ENCODE measurements at places on chromosomes 6 and 20.

DNA sequence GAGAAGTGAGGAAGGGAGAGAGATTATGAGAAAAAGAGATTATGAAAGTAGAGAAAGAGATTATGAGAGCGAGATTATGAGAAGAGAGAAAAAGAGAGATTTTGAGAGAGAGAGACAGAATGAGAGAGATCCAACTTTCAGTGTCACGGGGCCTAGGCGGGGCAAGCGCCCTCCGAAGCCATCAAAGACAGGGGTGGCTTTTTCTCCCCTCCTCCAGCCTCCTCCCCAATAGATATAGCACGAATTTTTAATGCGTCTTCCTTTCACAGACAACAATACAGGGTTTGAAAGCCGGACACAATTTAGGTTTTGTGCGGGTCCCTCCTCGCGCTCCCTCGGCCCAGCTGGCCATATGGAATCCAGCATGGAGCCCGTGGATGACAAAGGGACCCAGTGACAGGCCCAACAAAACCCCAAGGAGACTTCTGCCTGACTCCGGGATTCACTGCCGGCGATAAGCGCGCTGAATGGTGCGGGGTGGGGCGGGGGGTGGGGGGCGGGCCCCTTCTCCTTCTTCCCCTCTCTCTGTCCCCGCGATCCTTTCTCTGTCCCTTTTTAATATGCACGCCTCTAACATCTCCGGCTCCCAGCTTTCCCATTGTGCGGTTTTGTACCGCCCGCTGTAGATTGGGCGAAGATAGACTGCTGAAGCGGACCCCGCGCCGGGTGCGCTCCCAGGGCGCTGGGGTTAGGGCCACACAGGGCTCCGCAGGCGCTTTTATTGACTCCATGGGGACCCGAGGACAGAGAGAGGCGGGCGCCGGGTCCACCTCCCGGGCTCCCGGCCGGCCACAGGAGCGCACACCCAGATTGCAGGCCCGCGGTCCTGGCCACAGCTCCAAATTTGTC, 5.4 kb downstream of the NKX2-2 start:
- DNase-seq = no peak

GRCh38 chr6:144211160-144211559, 60.8 kb downstream of the STX11 start:
- no peak for DNase-seq

DNA sequence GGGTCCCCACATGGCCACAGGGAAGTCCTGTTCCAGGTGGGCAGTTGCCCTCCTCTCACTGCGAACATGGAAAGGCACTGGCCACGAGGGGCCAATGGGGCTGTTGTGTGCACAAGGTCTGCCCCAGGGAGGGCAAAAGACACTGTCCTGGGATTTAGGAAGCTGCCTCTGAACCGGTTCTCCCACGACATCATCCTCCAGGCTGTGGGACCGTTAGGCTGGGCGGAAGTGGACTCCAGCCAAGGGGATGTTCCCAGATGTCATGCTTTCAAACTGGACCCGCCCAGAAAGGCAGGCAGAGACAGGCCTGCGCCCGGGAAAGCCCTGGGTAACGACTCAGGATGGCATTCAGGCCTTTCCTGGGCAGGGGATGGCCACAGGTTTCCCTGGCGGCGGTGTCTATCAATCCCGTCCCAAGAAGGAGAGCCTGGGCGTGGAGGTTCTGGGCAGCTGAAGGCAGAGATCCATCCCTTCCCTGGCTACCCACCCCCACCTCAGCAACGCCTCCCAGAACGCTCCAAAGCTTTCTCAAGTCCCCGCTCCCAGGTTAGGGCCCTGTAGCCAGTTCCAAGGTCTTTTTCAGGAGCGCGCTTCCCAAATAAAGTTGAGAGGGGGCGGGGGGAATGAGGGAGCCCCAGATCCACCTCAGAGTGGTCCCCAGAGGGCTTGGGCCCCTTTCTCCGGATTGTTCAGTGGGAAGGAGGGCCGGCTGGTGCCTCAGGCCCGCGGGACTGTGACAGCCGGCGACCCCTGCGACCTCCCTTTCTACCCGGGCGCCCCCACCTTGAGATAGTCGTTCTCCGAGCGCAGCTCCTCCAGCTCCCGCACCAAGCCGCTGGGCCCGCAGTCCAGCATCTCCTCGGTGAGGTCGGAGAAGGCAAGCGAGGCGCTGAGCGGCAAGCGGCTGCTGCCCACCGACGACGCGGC, 13.8 kb upstream of the TLDC2 start:
- peak; percentile 42 for DNase-seq

DNA sequence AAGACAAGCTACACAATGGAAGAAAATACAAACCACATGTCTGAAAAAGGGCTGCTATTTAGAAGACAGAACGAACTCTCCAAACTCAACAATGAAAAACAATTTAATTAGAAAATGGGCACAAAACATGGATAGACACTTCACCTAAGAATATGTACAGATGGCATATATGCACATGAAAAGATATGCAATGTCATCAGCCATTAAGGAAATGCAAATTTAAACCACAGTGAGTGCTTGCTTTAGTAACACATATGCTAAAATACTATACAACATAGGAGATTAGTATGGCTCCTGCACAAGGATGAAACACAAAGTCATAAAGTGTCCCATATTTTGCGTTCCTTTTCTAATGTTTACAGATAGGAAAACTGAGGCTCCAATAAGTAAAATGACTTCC, 60.4 kb upstream of the FAM83B start:
- DNase-seq = no peak

Data from HCT116 (cell line).